ENCODE measurements at places on chromosomes 11 and 22.
A peak's percentile ranks its signal among the peaks of the same experiment; 100 is the strongest.

DNA sequence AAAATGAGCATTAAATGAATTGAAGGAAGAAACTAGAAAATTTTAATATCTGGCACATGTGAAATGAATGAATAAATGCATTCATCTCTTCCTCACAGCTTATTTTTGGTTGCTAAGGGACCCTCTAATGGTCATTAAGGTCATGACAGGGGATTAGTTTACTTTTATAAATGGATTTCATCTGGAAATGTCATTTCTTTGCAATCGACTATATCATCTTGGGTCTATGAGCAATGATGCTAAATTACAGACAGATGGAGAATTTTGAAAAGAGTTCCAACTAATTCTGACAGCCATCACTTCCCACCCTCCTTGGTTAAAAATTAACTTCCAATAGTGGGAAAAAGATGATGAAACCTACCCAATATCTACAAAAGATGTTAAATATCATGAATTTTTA, 98.0 kb downstream of the KIF18A start:
- no peak for DNase-seq

GRCh38 chr11:116762132-116762531, 10.7 kb downstream of the BUD13 start:
- DNase-seq = no peak

- DNase-seq = no peak
These were observed 1.4 kb upstream of the MYOD1 start for GRCh38 chr11:17718015-17718414.

GRCh38 chr11:69562816-69563215, 78.1 kb upstream of the CCND1 start:
- no peak for DNase-seq

GRCh38 chr11:75174781-75175370, 24.0 kb downstream of the SLCO2B1 start:
- DNase-seq = peak; percentile 37

- DNase-seq = no peak
These were observed 768.4 kb downstream of the JRKL start for GRCh38 chr11:97158243-97158642.

GRCh38 chr11:90590286-90590685, 367.4 kb upstream of the CHORDC1 start:
- DNase-seq = no peak

DNA sequence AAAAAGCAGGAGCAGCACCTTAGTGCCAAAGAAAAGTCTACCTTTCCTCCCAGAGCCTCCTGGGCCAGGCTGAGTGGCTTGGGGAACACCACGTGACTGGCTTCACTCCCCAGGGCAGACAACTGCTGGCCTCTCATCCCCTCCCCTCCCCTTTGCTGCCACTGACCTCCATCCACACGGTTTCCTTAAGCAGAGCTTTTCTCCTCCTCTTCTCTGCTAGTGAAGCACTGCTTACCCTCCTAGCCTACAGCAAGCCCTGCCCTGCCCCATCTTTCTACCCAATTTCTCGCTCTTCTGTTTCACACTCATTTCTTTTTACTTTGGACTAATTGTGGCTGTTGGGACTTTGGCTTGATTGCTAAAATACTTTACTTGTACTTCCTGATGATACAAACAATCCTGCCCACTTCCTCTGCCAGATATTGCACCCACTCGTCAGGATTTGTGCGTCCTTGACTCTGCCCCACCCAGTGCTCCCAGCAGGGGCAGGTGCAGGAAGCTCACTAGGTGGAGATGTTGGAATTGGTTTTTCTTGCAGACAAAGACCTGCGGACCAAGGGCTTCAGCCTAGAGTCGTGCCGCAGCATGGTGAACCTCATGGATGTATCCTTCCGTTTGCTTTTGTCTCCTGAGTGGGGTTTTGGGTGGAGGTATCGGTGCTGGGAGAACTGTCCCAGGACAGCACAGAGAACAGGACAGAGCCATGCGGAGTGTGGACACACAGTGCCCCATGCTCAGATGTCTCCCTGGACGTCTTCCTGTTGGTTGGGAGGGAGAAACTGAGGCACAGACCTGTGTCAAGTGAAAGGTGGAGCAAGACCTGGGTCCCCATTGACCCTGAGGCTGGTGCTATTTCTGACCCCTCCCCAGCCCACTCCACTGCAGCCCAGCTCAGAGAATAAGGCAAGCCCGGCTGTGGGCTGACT, 27.3 kb downstream of the CAPN1 start:
- DNase-seq = no peak

DNA sequence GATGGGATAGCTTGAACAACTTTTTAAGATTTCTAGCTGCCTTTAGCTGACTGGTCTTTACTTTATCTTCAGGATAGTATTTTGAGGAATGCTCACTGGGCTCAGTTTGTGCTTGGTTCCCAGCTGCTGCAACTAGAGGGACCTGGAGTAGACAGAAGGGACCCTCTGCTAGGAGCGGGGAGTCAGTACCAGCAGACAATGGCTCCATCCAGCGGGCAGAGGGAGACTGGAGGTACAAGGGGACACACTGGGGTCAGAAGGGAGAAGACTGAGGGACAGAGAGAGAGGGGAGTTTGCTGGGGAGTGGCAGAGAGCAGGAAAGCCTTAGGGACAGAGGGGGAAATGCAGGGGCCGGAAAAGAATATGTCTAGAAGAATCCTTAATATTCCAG, 22.0 kb upstream of the ACER3 start:
- no peak for DNase-seq

- DNase-seq = no peak
These were observed 22.2 kb downstream of the MUC6 start for GRCh38 chr11:1014276-1014675.

GRCh38 chr11:16841984-16842383, 103.5 kb downstream of the C11orf58 start:
- DNase-seq = no peak

DNA sequence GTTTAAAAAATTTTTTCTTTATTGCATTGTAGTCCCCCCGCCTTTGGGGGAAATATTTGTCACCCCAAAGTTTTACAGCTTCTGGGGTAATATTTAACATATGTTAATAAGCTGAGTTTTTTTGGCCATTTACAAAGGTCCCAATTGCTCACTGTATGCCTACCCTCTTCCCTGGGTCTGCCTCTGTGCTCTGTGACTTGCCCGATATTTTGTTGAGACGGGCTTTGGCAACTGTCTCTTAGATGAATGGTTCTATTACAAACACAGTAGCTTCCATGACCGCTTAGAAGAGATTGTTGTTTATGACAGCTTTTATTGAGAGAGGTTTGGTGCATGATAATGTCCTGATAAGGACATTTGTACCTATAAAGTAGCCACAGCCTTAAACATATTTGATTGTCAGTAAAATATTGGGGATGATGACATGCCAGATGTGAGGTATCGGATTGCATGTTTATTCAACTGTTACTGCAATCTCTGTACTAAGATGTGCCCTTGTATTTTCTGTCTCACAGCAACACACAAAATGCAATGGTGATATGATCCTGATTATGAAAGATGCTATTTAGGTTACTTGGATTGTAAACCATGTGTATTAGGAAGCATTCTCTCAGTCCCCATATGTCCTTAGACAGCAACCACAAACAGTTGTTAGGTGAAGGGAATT, 103.1 kb downstream of the TEAD1 start:
- no peak for DNase-seq

DNA sequence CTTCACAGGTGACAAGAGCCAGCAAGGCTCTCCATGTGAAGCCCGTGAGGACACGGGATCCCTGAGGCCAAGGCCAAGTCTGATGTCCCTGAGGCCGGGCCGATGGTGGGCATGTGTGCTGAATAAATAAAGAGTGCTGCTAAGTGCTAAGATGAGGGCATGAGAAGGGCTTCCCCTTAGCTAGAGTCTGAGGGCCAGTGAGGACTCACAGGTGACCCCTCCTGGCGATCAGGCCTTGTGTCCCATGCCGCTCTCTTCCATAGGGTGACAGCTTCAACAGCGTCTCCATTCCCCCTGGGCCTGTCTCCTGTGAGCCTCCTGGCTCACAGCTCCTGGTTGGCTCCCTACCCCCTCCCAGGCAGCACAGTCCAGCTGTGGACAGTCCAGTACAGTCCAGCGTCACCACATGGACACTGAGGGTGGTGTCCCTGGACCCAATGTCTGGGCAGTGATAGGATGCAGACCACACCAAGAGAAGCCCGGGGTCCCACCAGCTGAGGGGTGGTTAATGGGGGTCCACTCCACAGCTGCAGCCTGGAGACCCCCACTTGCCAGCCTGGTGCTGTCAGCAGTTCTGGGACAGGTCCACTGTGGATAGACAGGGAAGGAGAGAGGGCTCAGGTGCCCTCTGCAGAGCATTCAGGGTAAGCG, 1033.2 kb downstream of the TBC1D22A start:
- DNase-seq = no peak

DNA sequence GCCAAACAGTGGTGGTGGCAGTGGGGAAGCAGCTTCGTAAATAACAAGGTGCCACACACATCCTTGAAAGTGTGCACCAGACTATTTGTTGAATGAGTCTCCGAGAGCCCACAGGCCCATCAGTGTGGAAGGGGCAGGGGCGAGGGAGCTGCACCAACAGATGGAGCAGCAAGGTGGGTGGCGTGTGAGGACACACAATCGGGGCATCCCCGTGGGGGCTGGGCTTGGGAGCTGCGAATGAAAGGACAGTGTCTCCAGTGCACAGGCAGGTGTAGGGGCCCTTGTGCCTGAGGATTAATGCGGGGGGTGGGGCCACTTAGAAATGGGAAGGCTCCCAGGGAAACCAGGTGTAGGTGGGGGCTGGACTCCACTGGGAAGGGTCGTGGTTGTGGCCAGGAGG, 2.8 kb downstream of the NRXN2 start:
- no peak for DNase-seq

DNA sequence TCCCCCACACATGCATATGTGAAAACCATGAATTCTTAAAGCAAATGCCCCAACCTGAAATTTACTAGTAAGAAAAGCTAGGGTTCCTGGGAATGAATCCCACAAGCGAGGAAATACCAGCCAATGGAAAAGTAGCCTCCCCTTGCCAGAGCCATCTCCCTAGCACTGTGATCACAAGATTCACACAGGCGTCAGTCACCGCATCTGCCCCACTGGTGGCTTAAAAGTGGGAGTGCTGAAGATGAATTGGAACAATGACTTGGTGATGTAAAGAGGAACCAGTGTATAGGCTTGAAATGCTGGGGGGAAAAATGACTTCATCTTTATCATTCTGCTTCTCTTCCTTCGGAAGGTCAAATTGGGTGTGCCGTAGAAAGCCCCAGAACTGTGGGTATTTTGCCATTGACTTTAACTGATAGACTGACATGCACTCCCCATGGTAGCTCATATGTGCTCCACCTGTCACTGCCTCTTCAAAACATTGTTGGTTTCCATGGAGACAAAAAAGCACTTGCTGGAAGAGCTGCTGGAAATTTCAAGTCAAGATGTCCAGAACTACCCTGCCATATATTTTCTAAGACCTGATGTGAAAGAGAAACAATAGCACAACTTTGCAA, 19.2 kb upstream of the ASPHD2 start:
- no peak for DNase-seq

GRCh38 chr22:45007391-45008185, 2.2 kb downstream of the PHF21B start:
- DNase-seq = no peak

DNA sequence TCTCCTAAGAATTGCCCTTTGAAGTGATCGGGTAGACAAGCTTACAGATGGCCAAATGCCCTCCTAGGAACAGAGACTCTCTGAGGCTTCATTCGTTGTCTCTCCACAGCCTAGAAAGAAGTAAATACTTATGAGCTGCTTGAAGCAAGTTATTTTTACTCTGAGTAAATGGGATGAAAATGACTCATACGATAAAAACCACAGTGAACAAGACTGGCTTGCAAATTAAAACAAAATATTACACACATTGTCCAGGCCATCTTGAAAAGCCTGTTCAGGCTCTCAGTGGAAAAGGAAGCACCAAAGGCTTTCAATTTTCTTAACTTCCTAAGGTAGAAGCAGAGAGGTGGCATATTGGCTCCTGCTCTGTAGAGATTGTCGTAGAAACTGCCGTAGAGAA, 294.2 kb downstream of the NELL1 start:
- DNase-seq = no peak

DNA sequence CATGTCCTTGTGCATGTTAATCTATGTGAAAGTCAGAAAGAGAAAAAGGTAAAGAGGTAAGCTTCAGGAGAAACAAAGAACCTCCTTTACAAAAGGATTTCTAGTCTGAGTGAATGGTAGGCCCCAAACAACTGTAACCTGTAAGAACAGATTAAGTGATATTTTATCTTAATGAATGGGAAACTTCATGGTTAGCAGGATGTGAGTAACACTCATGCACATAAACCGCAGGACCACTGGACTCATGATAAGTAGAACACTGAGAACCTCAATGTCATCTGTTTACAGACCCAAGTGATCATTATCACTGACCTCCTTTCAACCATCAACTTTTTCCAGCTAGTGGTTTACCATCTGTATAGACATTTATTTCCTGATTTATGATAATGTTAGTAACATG, 19.9 kb downstream of the OR8G5 start:
- DNase-seq = peak; percentile 53

DNA sequence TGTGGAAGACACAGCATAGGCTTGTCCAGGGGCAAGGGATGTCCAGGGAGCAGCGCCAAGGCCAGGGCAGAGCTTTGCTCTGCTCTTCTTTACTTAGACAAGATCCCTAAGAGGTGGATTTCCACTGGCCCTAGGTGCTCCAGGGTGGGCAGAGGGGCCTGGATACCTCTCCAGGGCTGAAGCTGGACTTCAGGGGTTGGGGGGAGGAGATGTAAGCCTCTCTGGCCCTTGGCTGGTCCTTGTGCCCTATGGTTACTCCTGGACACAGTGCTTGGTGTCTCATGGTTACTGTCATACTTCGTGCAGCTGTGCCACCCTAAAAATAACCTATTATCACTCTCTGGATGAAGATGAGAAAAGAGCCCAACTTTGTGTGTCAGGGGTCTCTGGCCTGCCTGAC, 12.9 kb upstream of the KCNJ11 start:
- no peak for DNase-seq

GRCh38 chr22:39959640-39960447, at the start of gene TMA7B:
TMA7B (plus strand) TSS chr22:39960397; CDS start chr22:39964375, 3,978 bp downstream.
- DNase-seq = no peak

GRCh38 chr11:132228746-132229325, 858.4 kb downstream of the NTM start:
- DNase-seq = no peak

GRCh38 chr11:14449302-14449714, 50.3 kb downstream of the COPB1 start:
- DNase-seq = no peak

DNA sequence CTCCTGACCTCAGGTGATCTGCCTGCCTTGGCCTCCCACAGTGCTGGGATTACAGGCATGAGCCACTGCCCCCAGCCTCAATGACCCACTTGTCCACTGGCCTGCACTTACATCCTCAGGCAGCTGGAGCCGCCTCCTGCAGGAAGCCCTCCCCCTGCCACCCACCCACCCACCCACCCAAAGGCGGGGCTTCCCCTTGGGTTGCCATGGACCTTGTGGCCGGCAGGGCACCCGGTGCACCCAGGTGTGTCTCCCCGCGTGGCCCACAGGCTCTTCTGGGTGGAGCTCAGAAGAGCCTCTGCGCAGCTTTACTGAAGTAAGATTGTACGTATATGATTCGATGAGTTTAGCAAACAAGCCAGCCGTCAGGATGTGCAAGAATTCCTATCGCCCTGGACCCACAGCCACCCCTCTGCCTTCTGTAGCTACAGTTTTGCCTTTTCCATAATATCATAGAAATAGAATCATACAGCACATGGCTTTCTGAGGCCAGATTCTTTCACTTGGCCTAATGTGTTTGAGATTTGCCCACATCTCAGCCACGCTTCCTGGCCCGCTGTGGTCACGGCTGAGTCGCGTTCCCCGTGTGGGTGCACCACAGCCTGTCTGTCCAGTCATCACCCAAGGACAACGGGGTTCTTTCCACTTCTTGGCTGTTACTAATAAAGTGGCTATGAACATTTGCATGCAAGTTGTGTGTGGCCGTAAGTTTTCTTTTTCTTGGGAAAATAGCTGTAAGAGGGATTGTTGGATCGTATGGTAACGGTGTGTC, 5.3 kb upstream of the BRSK2 start:
- no peak for DNase-seq

All from Jurkat, Clone E6-1 (cell line).